Lung (tissue), 17 donors: ENCODE measurements at places on chromosomes 13 and 19. TPM values are rescaled to one million over a fixed set of nuclear protein-coding genes. Genes with fewer than 3 reads are reported as not detected.

DNA sequence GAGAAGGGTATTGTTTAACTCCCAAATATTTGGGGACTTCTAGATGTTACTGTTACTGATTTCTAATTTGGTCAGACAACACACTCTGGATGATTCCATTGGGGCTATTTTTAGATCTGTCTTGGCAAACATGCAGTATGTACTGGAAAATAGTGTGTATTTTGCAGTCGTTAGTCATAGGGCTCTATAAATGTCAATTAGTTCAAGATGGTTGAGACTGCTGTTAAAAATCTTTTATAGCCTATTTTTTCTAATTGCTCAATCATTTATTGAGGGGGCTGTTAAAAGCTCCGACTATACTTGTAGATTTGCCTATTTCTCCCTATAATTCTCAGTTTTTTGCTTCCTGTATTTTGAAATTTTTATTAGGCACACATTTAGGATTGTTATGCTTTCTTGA is 31.4 kb downstream of the PPP5C start:
- DNase-seq: peak; percentile 68

GRCh38 chr19:41324921-41325639 is 15.1 kb downstream of the CCDC97 start:
- DNase-seq: peak; percentile 65

DNA sequence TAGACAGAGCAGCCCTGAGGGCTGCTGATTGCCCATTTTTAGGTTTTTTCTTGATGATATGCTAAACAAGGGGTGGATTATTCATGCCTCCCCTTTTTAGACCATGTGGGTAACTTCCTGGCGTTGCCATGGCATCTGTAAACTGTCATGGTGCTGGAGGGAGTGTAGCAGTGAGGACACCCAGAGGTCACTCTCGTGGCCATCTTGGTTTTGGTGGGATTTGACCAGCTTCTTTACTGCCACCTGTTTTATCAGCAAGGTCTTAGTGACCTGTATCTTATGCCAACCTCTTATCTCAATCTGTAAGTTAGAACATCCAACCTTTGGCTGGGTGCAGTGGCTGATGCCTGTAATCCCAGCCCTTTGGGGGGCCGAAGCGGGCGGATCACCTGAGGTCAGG is 148.0 kb downstream of the PTPRS start:
- DNase-seq: no peak

DNA sequence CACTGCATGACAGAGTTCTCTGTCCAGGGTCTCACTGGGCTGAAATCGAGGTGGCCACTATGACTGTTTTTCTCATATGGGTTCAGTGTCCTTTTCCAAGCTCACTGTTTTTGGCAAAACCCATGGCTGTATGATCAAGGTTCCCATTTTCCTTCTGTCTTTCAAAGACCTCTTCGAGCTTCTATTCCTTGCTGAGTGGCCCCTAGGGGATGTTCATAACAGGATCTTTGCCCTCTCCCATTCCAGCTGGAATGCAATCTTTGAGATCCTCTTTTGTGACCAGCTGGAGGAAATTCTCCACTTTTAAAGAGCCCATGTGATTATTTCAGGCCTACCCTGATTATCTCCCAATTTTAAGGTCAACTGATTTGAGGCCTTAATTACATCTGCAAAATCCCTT is 572.5 kb upstream of the SLC10A2 start:
- DNase-seq: no peak

DNA sequence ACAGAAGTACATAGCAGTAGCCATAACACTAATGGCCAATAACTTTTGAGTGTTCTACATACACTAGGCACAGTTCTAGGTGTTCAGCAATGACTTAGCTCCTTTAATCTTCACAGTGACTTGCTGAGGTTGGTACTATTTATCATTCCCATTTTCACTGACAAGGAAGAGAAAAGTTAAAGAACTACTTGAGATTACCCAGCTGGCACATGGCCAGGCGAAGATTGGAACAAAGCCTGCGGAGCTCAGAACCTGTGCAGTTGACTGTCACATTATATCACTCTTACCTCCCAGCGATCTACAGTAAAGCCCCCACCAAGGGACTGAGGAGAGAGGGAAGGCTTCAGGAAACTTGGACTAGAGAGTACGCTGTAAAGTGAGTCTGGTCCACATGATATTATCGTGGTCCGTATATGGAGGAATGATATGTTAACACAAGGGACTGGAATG is 42.4 kb upstream of the WDFY2 start:
- DNase-seq: no peak

GRCh38 chr19:18464646-18465045 is 26.7 kb upstream of the ISYNA1 start:
- DNase-seq: peak; percentile 98

DNA sequence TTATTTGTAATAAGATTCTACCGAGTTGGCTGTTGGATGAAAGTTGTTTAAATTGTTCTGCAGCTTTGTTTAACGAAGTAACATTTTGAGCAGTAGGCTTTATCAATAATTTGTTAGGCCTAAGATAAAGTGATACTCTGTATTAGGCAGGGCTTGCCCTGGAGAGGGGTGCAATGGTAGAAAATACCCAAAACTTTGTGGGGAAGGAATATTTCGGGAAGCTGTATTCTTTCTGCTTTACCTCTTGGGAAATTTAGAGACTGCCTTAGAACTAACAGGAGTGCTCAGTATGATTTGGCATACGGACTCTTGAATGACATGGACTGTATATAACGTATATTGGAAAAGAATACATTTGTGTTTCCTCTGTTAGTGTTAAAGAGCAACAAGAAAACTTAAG is 2.5 kb downstream of the PDS5B start:
- DNase-seq: no peak

DNA sequence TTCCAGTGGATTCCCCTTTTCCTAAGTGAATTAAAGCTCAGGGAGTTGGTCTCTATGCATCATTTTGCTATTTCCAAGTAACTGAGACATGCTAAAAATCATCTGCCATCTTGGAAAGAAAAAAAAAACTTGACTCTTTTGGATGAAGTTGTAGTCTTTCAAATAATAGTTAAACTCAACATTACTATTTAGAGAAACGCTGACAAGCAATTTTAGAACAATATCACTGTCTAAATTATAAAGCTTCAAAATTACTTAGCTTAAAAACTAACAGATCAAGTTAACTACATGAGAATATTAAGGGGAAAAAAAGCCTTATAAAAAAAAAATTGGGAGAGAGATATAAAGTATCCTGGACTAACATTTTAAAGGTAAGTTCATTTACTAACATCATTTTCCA is 68.5 kb downstream of the STOML3 start:
- DNase-seq: no peak

GRCh38 chr19:5396096-5396939 is 55.7 kb upstream of the PTPRS start:
- no peak for DNase-seq

GRCh38 chr19:39412867-39413271 is 400 bp downstream of the PLEKHG2 start:
- DNase-seq: no peak

- no peak for DNase-seq
Observed at GRCh38 chr13:79457948-79458347, 23.0 kb upstream of the NDFIP2 start.

DNA sequence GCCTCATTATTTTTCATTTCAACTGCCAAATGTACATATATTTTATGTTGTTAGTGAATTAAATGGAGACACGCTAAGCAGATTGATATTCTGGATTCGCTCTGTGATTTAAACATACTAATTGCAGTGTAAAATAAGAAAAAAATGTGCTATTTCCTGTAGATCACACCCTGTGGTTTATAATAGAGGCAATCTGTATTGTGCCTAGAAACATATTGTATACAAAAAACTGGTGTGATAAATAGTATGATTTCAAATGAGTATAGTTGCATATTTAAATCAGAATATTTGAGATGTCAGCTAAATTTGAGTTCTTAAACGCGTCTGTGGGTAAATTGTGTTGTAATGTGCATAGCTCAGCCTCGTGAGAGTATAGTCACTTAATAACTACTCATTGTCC is 643.9 kb downstream of the TBC1D4 start:
- DNase-seq: no peak

GRCh38 chr19:38869836-38870607 is 8.1 kb downstream of the RINL start:
- peak; percentile 75 for DNase-seq

GRCh38 chr19:9487016-9487415 is 11.4 kb downstream of the ZNF560 start:
- DNase-seq: no peak

DNA sequence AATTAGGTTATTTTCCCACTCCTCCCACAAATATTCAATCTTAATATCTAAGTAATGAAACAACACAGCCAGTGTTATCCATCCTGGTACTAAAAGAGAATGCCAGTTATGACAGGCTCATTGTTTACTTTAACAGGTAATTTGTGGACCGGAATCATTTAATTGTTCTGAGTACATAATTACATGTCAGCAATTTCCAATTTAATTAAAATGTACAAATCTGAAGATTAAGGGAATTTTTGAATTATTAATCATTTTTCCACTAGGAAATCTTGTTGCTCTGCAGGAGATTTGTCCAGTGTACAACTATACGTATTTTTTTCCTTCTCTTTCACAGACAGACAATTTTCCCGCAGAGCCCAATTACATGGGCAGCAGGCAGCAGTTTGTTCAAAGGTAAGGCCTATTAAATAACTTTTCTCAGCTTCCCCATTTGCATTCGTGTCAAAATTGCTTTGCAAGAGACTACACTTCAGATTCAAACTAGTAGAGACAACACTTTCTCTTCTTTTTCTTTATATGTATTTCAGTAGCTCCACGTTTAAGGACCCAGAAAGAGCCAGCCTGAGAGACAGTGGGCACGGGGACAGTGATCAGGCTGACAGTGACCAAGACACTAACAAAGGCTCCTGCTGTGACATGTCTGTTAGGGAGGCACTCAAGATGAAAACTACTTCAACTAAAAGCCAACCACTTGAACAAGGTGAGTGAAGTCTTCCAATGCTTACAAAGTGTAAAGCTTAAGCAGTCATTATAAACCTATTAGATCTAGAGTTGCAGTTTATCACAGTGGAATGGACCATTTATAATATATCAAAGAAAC is 34.8 kb downstream of the PCDH17 start:
- no peak for DNase-seq

GRCh38 chr13:91086936-91087716 is 260.4 kb upstream of the MIR17HG start:
- peak; percentile 3 for DNase-seq

DNA sequence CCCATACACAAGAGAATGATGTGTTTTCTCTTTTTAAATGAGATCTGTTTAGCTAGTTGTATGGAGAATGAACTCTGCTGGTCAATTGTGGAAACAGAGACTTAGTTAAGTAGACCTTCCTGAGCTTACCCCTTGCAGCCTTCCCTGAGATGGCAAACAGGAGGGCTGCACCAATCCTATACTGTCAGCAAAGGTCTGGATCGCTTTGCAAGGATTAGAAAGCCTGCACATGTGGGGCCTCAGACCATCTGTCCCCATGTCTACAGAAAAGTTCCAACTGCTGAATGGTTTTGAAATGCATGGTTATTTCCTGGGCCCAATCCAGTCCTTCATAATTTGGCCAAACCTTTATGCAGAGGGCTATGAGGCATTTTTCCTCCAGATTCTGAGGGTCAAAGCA is 183.9 kb upstream of the SLC10A2 start:
- no peak for DNase-seq

DNA sequence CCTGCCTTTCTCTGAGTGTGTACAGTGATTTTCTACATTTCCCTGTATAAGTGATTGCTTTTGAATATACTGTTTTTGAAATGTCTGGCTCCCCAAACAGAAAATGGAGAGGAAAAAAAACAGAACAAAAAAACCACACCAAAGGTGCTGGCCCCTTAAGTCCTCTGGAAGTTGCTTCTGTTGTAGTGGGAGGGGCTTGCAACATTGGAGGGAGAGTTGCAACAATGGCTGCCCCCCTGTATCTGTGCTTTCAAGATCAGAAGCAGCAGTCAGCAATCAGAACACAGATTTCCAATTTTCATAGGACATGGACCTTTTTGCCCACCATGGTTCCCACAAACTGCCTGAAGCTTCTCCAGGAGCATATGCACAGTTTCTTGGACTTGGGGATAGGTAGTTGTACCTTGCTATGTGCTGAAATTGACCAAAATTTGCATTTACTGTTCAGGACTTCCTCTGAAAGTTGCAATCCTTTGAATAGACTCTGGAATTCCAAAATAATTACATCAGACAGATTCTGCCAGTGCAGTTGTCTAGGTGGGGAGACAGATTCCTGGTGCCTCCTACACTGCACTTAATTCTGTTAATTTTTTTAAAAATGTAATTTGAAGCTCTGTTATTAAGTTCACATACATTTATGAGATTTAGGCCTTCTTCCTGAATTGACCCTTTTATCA is 13.8 kb downstream of the BIVM start:
- DNase-seq: no peak

DNA sequence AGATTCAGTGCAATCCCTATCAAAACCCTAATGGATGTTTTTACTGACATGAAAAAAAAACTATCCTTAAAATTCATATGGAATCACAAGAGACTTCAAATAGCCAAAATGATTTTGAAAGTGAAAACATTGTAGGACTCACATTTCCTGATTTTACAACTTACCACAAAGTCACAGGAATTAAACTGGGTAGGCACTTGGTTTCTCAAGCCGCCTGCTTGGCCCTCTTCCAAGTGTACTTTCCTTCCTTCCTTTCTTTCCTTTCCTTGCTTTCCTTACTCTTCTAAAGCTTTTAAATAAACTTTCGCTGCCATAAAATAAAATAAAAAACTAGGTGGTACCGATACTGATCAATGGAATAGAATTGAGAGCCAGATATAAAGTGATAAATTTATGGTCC is 21.0 kb upstream of the CD33 start:
- no peak for DNase-seq

DNA sequence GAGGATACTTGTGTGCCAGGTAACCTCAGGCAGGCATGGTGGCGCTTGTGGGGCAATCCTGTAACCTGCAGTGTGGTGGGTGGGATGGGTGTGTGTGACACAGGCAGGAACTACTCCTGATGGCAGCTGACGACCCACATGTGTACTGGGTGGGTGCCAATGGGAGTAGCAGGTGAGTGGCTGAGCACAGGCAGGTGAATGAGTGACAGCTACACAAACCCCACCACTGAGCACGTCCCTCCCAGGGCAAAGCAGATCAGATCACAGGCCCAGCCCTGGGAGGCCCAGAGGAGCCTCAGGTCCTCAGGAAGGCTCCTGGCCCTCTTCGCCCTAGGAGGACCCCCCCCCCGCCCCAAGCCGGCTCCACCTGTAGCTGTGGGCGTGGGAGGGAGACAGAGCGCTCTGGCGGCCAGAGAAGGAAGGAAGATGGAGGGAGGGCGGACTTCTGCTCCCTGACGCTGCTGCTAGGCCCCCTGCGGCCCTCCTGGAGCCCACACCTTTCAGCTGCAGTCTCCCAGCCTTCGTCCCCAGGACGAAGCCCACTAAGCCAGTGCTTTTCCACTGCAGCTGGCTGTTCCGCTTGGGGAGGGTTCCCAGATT is 1.3 kb upstream of the ZNF181 start:
- DNase-seq: no peak

GRCh38 chr13:95406176-95406575 is 104.9 kb upstream of the ABCC4 start:
- DNase-seq: no peak

- peak; percentile 88 for DNase-seq
Observed at GRCh38 chr13:42991898-42992763, at the start of gene EPSTI1. TSS of gene EPSTI1 (minus strand) at chr13:42992241. CDS start at chr13:42992165, 76 bp downstream.

The TMC4 gene
- 40.8 TPM for total RNA-seq

The WTIP gene
- total RNA-seq: 31.9 TPM

The GPC6 gene
- 31.4 TPM for total RNA-seq

The ANGPTL4 gene
- 14.8 TPM for total RNA-seq

The ZNF787 gene
- 27.5 TPM for total RNA-seq

The CALR3 gene
- total RNA-seq: not detected

The RGS9BP gene
- 0.94 TPM for total RNA-seq

The PSG7 gene
- total RNA-seq: not detected

The ZNF574 gene
- total RNA-seq: 13.7 TPM

The CBARP gene
- 0.83 TPM for total RNA-seq

The CBLC gene
- total RNA-seq: 5.5 TPM

The RXFP2 gene
- not detected for total RNA-seq
